ENCODE measurements at places on chromosomes 7 and 10.

DNA sequence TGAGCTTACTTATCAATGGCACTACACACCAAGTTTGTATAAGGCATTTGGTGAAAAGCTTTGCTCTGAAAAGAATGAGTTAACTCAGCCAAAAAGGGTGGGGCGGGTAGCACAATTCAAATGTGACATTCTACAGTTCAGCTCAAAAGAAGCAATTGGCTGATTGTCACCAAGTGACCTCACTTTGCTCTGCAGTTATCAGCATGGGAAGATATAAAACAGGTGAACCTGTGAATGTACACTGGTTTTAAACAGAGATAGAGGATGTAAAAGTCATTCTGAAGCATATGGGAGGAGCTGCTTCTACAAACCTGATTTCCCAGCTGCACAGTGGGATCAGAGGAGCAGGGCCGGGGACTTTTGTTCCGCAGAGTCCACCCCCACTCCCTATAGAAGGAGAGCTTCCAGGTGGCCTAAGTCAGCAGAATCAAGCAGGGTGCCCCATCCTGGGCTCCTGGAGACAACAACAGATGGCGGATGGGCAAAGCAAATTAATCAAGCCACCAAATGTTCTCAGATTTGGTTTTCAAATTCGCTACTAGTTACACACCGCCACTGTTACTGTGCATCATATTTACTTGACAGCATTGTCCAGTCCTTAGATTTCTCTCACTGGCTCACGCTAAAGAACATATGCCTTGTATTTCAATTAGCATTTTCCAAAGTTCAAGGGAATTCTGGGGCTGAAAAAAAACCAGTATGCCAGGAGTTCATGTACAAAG is 27.5 kb upstream of the NPVF start:
- no peak for DNase-seq

- no peak for DNase-seq
Measured at GRCh38 chr10:118807512-118808305, 52.9 kb upstream of the CACUL1 start.

GRCh38 chr10:22491480-22491879 is 146.2 kb downstream of the SPAG6 start:
- DNase-seq: no peak

GRCh38 chr7:13852281-13852968 is 137.0 kb downstream of the ETV1 start:
- no peak for DNase-seq

DNA sequence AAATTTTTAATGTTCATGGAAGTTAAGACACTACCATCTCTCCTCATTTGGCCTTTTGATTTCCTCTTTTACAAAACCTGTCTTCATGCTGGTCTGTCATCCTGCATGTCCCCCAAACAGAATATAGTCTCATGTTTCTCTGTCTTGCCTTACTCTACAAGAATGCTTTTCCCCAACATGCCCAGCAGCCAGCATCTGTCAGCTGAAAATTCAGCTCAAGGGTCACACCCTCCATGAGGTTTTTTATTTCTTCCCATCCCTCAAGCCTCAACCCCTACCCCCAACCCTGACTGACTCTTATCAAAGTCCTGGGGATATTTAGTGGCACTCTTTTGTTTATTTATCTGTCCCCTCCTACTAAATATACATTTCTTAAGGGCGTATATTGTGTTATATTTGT is 202.0 kb downstream of the ANK3 start:
- no peak for DNase-seq

GRCh38 chr10:16423599-16423998 is 13.2 kb upstream of the PTER start:
- no peak for DNase-seq
